ENCODE measurements at places on chromosomes 5 and 9.

GRCh38 chr5:115685490-115685889, 59.7 kb upstream of the TMED7 start:
- no peak for DNase-seq

GRCh38 chr9:93294011-93294410, 110.1 kb downstream of the WNK2 start:
- no peak for DNase-seq

- no peak for DNase-seq
Measured at GRCh38 chr9:94967482-94967881, 241.0 kb downstream of the AOPEP start.

DNA sequence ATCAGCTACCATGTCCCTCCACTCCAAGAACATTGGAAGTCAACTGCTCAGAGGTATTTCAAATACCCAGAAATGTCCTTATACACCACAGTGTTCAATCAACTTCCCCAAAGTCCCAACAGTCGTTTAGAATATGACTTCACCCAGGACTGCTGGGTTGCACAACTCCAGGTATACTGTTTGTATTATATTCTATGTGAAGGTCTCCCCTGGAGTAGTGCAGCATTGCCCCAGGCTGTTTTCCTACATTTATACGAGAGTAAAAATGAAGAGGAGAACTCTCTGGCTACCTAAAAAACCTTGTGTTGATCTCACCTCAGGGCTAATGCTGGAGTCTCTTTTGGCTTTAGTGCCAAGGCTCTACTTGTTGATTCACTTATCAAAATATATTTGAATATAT, 183.6 kb upstream of the MAP3K1 start:
- no peak for DNase-seq

DNA sequence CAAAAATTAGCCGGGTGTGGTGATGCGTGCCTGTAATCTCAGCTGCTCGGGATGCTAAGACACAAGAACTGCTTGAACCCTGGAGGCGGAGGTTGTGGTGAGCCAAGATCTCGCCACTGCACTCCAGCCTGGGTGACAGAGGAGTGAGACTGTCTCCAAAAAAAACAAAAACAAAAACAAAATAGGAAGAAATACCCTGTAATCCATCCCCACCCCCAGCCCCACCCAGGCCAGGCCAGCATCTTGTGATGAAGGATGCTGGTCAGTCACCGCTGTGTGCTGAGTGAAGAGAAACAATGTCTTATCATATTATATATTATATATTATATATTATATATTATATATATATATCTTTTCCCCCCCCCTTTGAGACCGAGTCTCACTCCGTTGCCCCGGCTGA, 15.4 kb upstream of the CCIN start:
- DNase-seq = no peak

DNA sequence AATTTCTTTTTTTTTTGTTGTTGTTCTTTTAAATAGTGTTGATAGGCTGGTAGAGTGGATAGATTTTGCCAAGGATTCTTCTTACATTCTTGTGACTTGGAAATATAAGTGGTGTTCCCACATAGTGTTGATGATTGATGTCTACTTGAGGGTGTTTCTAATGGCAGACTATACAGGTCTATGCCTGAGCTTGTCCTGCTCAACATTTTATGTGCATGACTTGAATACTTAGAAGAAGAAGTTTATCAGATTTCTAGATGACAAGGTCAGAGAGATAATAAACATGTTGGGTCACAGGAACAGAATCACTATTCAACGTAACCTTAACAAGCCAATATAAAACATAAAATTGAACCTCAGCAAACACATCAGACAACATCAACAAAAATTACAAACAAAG, 24.2 kb downstream of the XRCC4 start:
- no peak for DNase-seq

- DNase-seq = no peak
Measured at GRCh38 chr5:174078416-174078815, 32.9 kb downstream of the NSG2 start.

GRCh38 chr9:79357616-79358015, 214.1 kb upstream of the TLE4 start:
- DNase-seq = no peak

GRCh38 chr9:2465921-2466460, 155.6 kb upstream of the VLDLR start:
- no peak for DNase-seq

GRCh38 chr5:150515446-150515845, 7.5 kb downstream of the NDST1 start:
- DNase-seq = no peak

- no peak for DNase-seq
Measured at GRCh38 chr5:154627698-154628678, 127.2 kb upstream of the LARP1 start.

DNA sequence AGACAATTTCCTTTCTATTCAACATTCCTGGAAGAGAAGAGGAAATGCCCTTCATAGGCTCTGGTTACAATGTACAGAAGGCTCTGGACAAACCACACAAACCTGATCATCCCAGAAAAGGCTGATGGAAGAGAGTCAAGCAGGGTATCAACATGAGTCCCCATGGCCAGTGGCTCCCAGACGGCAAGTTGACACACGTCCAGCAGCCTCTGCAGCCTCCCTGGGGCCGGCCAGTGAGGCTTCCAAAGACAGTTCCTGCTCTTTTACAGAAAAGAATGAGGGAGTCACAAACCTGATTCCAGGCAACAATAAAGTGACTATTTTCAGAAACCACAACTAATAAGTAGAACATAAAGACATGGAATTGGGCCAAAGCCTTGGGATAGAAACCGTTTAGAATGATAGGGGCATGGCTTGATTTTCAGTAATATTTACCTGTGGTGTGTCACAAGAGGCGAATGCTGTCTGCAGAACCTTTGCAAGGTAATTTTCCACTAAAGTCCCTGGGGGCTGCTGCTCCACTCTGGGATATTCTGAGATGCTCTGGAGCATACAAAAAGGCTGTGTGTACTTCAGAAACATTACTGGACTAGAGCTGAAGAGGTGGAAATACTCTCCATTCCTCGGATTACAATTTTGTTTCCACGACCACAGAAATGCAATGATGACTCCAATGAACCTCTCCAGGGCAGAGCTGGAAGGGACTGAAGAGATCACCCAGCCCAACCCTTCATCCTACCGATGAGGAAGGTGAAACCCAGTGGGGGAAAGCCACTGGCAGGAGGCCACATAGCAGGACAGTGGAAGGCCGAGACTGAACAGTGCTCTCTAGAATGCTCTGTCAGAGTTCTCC, 10.4 kb downstream of the MED27 start:
- DNase-seq = no peak

DNA sequence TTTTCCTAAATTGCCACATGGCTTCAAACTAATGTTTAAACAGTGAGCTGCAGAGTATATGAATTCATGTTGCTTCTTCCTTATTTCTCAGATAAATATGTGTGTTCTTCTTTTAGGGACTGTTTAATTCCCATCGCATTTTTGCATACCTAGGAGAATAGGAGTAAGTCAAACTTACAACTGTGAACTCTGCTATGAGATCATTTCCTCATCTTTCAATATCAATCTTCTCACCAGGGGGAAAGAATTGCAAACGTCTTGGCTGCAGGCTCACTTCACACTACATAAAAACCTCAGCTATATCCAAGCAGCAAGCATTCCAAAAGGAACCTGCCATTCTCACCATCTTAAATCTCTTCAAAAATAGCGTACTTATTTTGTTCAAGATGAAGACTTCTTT, 271.0 kb downstream of the DNAH5 start:
- DNase-seq = no peak

GRCh38 chr5:133953568-133954145, 14.8 kb downstream of the C5orf15 start:
- no peak for DNase-seq

GRCh38 chr5:83919071-83920041, 198.7 kb upstream of the HAPLN1 start:
- no peak for DNase-seq

GRCh38 chr5:99614888-99615287, 686.1 kb upstream of the CHD1 start:
- no peak for DNase-seq

- no peak for DNase-seq
Measured at GRCh38 chr5:172148381-172148780, 39.6 kb downstream of the STK10 start.

DNA sequence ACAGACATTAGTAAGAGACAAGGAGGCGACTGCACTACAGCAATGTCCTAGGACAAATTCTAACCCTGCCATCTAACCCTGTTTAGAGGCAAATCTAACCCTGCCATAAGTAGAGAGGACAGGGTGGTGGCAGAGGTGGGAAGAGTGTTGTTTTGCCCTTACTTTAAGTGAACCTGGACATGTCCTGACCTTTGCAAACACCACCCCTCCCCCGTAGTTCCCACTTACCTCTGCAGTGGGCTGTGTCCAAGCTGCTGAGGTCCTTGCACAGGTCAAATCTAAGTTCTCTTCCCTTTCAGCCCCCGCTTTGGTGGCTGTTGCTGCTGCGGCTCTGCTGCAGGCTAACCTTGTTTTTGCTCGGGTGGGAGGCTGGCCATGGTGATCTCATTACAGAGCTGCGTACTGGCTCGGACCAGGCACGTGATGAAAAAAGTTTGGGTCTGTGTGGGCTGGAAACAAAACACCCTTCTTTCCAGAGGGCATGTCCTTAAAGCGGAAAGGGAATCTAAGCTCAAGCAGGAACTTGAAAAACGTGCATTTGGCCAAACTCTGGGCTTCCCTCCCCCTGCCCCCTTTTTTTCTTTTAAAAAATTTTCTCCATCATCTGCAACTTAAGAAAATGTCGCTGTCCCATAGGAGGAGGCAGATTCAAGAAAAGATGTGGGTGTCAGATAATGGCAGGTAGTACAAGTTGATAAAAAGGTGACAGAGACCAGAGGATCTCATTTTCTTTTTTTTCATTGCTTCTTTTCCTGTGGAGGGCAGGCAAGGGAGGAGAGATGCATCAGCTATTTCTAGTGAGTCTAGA, at the start of gene FAXDC2:
FAXDC2 (minus strand) TSS at position 349 of the 808 bp plus-strand sequence. CDS start 12,425 bp downstream, outside the sequence.
- no peak for DNase-seq

DNA sequence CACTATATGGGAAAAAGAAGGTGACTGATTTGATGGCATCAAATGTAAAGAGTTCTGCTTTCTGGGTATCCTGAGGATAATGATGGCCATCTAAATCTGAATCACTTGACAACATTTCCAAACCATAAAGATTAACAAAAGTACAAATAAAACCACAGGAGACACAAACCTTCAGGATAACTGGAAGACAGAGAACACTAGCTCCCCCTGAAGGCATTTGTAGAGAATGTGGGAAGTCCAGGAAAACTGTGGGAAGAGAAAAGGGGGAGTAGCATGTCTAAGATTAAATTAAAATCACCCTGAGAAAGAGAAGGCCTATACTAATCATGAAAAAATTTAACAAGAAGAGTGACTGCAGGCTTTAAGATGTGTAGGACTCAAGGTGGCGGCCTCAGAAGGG, 116.2 kb downstream of the PRELID2 start:
- DNase-seq = no peak

GRCh38 chr5:20353499-20353898, 365.5 kb upstream of the CDH18 start:
- DNase-seq = no peak

DNA sequence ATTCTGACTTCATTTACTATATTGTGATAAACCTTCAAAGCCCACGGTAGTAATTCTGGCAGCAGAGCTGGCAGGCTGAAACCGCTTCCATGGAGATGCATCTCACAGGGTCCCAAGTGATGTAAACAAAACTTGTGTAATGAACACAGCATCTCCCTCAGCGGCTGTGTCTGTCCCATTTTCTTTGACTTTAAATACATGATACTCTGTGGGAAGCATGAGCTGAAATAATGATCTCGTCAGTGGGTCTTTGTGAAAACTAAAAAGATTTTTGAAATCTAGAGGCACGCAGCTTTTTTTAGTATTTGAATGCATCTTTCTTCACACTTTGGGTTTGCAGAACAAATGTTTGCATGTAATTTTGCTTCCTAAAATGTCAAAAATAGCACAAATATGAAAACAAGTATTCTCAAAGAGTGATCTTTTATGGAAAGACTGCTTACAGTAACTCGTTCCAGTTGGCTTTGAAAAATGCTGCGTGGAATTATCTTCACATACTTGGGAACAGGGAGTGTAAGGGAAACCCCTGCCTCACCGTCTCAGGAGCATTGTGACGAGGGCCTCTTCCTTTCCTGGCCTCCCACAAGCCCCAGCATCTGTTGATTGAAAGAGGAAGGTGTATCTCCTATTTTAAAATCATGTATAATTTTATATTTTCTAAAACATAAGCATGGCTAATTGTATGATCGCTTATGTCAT, 18.1 kb upstream of the LPCAT1 start:
- DNase-seq = no peak

DNA sequence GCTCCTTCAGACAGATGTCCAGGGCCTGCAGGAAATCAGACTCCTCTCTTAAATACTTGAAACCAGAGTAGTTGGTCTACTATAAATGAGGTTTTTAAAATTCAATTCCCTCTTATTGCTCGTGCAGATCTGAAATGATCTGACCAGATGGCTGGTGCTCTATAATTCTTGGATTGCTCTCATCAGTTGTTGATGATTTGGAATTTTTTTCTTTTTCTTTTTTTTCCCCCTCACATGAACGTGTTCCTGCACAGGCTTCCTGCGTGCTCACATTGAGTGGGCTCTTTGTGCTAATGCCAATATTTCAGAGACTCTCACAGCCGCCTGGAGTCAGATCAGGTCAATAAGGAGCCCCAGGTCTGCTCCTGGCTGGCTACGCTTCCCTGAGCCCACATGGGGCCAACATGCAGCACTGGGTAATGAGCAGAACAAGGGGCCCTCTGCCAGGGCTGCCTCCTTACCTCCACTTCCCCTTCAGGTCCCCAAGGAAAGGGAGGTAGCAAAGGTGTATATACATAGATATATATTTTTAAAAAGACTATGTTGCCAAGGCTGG, 82.0 kb downstream of the SIL1 start:
- no peak for DNase-seq

DNA sequence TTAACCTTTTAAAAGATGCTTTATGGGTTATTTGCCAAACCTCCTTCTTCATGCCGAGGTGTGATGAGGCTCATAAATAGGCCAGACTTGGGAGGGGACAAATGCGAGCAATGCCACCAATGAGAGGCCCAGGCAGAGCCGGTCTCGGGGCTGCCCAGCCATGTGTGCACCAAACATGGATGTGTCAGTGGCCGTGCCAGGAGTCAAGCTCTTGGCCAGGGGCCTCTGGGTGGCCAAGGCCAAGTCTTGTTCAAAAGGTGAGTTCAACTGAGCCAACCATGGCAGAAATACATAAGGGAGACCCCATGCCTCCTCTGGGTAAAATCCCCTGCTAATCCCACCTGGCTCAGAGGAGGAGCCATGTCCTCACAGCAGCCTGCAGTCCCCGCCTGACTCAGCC, 10.9 kb upstream of the LCN15 start:
- DNase-seq = no peak

- no peak for DNase-seq
Measured at GRCh38 chr5:177100714-177101121, 14.0 kb downstream of the FGFR4 start.

DNA sequence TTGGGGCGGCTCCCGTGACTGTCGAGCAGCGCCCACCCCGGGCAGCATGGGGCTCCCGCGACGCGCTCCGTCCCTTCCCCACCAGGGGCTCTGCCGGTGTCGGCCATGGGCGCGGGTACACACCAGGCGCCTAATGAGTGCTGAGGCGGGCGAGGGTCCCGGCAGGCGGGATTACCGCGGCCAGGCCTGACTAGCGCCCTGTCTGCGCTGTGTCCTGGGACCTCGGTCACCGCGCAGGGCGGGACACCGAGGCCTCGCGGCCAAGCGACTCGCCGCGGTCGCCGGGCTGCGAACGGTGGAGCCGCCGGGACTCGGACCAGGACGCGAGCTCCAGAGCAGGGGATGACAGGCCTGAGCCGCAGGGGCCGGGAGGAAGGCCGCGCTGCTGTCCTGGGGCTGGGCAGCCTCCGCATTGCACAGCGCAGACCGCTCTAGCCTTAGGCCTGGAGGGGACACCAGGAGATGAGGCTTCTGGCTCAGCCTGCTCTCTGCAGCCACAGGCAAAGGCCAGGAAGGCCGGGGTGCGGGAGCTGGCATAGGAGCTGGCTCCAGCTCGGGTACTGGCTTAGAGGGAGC, 14.1 kb downstream of the LCN10 start:
- DNase-seq = no peak

Measured in activated CD4-positive, alpha-beta memory T cell treated with anti-CD3 and anti-CD28 coated beads for 36 hours (primary cell).